GDM1 (cell line): ENCODE measurements at places on chromosomes 4 and X.

GRCh38 chr4:108570993-108571569 lies 49.3 kb upstream of the RPL34 start:
- no peak for DNase-seq

GRCh38 chrX:12548746-12549145 lies 242.5 kb upstream of the PRPS2 start:
- no peak for DNase-seq

DNA sequence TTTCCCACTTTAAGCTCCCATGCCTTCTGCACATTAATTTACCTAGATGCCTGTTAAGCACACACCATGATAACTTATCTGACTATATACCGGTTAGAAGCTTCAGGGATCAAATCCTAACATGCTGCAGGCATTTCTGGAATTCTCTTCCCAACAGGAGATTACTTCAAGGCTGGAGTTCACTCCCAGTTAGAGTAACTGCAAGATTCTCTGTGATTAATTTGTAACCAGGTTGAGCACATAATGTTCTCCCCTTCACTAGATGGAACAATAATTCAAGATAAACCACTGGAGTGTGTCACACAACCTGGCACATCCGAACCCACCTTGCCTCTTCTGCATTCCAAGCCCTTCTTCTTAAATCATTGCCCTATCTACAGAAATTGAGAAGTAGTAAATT lies 11.8 kb upstream of the UGT2A3 start:
- no peak for DNase-seq

DNA sequence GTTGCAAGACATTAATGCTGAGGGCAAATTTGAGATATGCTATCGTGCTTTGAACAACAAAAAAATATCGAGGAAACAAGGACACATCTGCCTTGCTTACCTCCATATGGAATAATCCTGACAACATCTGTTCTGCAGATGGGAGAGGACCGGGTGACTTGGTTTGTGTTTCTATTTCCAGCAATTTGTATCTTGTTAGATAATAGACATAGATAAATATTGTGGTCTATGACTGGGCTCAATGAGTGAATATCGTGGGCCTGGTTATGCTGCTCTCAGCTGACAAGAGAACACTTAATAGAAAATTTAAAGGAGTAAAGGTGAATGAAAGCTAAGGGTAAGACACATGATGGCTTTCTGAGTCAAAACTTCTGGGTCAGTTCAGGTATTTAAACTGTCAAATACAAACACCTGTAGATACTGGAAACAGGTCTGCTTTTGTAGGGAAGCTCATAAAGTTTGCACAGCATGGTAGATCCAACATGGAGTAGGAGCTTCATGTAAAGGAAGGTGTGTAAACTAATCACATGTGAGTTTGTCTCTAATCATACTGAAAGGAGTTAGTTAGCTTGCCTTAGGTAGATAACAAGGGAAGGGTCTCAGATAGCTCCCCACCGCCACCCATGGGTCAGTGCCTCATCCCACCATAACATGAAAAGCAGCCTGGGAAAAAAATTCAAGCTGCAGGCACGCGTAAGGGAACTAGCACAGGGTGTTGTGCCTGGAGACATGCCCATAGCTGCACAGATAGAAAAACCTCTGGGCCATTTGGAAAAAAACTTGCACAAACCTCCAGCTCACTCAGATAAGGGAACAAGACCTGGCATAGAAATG lies 904.1 kb upstream of the EPHA5 start:
- DNase-seq = no peak

DNA sequence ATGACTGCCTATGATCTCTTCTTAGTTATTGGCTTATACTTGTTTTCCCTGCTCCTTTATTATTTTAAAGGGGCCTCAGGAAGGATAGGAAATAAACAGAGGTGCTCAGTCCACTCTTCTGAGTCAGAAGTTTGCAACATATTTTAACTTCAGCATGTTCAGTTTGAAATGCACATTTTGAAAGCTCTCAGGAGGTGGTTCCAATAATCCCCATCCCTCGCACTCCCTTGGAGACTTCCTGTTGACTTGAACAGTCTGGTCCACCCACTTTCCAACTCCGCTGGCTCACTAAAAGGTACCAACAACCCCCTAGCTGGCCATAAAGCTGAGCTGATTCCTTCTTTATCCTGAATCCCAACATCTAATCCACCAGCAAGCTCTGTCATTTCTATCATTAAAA lies 78.3 kb upstream of the DUSP21 start:
- no peak for DNase-seq

GRCh38 chrX:106481341-106481740 lies 130.4 kb upstream of the RADX start:
- peak; percentile 14 for DNase-seq

- DNase-seq = no peak
Measured at GRCh38 chr4:177596035-177596434, 153.8 kb upstream of the AGA start.

GRCh38 chrX:63013549-63013948 lies 337.6 kb downstream of the SPIN4 start:
- no peak for DNase-seq

DNA sequence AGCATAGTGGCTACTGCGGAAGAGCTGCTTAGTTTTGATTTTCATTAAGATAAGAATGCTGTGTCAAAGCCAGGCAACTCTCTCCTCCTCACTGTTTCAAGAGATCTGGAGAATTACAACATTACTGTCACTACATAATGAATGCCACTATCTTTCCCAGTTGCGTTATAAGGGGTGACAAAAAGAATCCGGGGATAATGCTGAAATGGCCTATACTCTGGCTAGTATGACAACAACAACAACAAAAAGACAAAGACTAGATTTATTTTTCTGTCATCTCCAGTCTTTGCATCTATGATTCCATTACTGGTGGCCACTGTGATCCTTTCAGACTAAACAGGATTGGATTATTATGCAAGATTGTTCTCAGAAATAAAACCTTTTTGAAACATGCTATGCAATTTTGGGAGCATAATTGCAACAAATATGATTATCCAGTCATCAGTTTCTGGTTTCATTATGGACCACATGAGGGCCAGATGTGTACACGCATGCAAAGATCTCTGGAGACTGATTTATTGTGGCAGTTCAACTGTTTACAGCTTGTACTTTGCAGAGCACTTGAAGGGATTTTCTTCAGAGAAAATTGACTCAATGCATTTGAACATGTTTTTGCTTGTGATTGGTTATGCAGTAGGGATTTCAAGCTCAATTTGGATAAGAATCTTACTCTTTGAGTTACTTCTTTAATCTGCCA lies 31.1 kb upstream of the SPANXB1 start:
- DNase-seq = no peak

GRCh38 chrX:63434665-63435064 lies 83.5 kb upstream of the SPIN4 start:
- DNase-seq = no peak

GRCh38 chr4:37381040-37381668 lies 136.6 kb downstream of the NWD2 start:
- no peak for DNase-seq

- DNase-seq = peak; percentile 56
Measured at GRCh38 chrX:13376857-13377549, 57.1 kb upstream of the ATXN3L start.
